ENCODE measurements at places on chromosomes 4 and X.
A peak's percentile ranks its signal among the peaks of the same experiment; 100 is the strongest.

GRCh38 chr4:21986307-21986706 lies 37.7 kb upstream of the KCNIP4 start:
- DNase-seq, result no peak

DNA sequence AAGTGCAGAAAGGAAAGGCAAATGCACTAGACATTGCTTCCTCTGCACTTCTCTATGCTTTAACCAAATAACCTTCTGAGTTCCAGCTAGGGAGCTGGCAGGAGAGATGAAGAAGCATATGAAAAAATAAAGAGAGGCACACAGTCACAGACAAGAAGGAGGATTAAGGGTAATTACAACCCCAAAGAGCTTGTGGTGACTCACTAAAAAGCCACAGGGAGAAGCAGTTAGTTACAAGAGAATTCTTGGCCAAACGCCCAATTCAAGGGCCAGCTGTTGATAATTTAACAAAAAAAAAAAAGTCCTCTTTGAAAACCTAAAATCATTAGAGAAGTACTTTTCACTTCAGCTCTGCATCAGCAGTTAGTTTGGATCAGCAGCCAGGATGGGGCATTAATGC lies 478.0 kb downstream of the KCNIP4 start:
- DNase-seq, result no peak

DNA sequence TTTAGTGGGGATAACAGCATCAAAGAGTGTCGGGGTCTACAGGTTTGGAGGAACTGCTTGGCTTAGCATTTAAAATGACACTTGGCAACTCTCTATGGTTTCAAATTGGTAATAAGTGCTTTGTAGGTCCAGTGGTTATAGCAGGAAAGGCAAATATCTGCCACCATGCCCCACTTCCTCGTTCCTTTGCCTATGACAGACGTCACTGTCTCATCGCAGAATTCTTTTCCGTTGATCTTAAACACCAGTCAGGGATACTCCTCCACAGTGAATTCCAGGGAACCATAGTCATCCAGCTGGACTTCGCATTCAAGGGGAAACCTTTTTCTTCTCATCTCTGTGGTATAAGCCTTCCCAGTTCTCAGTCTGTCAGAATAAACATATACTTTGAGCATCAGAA lies 319.1 kb downstream of the GPAT3 start:
- no peak for DNase-seq

DNA sequence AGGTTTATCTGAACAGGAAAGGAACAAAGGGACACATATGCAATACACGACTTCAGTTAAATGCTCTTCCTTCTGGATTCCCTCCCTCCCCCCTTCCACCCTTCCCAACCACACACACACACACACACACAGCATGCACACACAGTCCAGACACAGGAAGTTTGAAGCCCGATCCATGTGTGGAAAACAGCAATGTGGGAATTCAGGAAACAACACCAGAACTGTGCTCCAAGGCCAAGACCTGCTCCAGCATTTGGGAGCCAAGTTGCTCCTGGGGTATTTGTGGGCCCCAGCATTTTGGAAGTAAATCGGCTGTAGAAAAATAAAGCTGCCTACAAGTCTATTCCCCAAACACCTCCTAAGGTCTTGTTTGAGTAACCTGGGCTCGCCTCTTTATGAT lies 5.6 kb upstream of the AMOT start:
- DNase-seq, result no peak

- DNase-seq, result no peak
These were observed 56.5 kb downstream of the PRDM5 start for GRCh38 chr4:120865985-120866384.

GRCh38 chr4:83664071-83664470 lies 128.2 kb downstream of the GPAT3 start:
- DNase-seq, result no peak

DNA sequence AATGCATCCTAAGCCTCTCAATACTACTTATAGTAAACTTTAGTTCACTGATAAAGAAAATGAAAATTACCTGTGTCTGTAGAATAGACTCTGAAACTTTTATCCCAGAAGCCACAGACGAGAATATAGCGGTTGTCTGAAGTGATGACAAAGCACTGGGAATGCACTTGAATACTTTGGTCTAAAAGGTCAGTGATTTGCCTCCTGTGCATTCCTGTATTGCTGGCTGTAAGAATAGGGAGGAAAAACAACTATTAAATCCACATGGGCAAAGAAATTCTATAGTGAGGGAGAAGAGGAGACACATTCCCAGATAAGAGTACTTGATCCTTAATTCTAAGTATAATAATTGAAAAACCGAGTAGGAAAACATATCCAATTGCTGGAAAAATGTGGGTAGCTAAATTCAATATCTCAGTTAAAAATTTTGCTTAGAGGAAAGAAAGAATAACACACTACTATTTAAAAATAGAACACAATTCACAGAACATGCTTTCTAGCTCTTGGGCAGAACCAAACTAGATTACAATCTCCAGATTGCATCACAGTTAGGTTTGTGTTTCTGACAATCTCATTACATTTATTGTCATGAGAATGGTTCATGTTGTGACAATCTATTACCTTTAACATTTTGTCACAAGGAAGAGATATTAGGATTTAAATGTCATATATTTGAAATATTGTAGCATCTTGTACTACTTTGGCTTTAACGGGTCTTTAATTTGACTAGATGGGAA lies 232.1 kb downstream of the DCLK2 start:
- no peak for DNase-seq

DNA sequence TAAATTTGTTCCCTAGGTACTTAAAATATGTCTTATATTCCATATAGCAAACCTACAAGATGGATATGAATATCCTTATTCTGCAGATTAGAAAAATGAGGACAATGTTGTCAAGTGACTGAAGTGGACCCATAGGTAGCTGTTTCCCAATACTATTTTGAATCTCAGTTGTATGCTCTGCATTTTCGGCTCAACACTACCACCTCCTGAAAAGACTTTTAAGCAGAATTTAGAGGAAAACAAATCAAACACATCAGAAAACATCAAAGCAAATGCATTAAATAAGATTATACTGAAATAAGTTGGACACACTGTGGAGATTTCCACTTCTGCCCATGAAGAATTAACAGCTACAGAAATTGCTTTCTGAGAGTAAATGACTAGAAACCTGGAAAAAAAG lies 488.7 kb downstream of the TRIML1 start:
- DNase-seq, result no peak

DNA sequence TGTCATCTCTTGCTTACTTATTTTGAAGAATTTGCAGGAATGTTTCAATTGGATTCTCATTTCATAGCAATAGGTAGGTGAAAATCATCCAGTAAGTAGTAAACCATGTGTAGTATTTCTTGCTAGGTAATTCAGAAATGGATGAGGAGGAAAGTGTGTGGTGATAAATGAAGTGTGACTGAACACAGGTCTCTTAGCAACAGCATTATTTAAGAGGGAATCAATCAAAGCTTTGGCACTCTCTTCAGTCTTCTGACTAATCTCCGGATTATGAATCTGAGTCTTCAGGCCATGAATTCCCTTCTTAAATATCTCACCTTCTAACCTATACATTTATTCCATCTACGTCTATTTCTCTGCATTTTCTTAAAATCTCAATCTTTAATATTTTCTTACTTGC lies 55.8 kb upstream of the ARHGAP24 start:
- DNase-seq, result no peak

GRCh38 chr4:25560605-25561004 lies 95.0 kb upstream of the SLC34A2 start:
- no peak for DNase-seq

GRCh38 chrX:51894697-51895336 lies 1.4 kb downstream of the MAGED1 start:
- DNase-seq, result no peak

DNA sequence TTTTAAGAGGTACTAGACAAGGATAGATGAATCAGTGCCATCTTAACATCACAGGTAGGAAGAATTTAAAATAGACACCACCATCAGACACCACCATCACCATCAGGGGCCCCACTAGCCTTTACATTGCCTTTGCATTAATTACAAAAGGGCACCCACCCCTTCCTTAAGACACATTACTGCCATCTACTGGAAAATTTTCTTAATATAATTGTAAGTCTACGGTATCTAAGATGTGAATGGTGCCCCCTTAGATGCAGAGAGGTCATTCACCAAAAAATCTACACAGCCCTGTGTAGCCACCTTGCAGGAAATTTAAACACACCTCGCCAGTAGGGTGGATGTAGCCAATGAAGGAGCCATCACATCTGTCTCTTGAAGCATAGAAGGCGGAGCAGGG lies 184.1 kb downstream of the MID1IP1 start:
- no peak for DNase-seq

DNA sequence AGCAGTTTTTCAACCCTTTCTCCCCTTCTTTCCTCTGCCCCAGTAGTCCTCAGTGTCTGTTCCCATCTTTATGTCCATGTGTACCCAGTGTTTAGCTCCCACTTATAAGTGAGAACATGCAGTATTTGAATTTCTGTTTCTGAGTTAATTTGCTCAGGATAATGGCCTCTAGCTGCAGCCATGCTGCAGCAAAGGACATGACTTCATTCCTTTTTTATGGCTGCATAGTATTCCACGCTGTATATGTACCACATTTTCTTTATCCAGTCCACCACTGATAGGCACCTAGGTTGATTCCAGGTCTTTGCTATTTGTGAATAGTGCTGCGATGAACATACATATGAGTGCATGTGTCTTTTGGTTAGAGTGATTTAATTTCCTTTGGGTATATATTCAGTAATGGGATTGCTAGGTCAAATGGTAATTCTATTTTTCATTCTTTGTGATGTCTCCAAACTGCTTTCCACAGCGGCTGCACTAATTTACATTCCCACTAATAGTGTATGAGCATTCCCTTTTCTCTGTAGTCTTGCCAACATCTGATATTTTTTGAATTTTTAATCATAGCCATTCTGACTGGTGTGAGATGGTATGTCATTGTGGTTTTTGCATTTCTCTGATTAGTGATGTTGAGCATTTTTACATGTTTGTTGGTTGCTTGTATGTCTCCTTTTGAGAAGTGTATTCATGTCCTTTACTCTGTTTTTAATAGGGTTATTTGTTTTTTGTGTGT lies 54.6 kb upstream of the ANK2 start:
- no peak for DNase-seq

DNA sequence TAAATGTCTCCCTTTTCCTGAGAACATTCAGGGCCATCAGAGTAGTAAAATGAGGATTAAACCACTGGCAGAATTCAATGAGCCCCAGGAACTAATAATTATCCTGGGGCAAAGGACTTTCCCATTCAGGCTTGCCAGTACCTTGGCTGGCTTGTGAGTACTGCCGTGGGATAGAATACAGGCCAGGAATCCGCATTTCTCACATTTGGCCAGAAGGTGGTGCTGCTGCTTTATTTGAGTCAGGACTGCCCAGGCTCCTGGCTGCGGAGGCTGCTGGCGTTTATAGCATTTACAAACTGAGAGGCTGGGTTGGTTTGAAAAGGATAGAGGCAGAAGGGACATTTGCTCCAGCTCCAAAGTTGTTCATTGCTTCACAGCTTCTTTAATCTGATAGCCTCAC lies 91.4 kb downstream of the RTL9 start:
- peak; percentile 80 for DNase-seq

DNA sequence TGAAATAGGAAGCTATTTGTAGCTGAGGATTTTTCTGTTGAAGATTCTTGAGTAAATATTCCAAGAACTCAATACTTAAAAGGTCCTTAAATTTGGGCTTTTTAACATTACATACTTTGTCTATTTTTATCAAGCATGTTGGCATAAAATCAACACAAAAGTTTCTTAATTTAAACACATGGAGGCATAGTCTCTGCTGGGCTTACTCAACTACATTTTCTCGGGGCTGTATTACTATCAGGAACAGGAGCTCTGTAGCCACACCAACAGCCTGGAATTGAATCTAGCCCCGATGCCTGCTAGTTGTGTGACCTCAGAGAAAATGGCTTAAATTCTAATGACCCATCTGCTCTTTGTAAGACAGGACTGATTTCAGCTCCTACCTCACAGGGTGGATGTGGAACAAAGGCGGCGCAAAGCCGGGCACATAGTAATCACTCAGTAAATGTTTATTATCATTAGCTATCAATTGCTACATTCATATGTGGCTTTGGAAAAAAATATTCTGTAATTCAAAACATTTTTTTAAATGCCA lies 207.0 kb downstream of the NSUN7 start:
- DNase-seq, result no peak

DNA sequence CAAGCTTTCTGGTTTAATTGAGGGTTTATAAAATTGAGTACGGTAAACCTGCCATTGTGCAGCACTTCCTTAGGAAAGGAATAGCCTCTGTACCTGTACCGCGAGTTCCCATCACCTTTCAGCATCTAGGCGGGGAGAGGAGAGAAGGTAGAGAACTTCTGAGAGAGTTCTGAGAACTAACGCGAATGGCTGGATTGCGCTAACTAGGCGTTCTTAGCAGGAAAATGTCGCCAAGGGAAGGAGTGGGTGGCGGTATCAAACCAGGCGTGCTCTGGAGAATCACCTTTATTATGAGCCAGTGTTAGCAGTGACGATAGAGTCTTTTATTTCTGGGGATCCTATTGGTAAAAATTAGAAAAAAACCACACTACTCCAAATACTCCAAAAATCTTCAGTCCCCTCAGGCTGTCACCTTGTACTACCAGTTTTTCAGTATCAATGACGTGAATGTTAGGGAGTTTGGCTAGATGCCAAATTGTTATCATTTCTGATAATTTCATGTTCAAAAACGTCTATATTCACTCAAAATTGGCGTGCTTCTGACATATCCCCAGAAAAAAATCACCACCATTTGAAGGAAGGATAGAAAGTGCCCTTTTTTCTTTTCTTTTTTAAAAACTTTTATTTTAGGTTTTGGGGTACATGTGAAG lies 1.4 kb downstream of the UGT8 start:
- no peak for DNase-seq

- DNase-seq, result no peak
These were observed 19.1 kb upstream of the CXCL3 start for GRCh38 chr4:74057588-74057987.

DNA sequence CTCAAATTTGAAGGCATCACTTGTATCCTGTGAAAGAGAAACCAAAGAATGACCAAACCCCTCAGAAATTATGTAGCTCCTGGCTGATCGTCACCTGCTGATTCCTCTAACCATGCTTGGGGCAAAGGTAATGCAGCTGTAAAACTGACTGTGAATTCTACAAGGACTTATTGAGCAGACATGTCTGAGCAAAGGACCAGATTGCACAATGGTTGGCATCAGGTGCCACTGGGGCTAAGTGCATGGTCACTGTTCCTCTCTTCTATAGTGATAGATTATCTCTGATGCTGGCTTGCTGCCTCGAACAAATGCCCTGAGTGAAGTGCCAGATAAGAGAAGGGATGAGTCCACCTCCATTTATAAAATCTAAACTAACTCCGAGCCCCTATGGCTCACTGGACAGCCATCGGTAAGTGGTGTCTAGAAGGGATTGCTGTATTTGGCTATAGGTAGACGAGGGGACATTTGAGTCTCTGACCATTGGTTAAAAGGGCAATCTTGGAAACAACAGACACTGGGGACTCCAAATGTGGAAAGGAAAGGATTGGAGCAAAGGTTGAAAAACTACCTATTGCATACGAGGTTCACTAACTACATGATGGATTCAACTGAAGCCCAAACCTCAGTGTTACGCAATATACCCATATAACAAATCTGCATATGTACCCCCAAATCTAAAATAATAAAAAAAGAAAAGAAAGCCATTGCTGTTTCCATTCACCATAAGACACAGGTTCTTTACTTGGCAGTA lies 110.7 kb upstream of the IGSF1 start:
- no peak for DNase-seq

GRCh38 chrX:70289793-70290770 lies at the start of the genes KIF4A and PDZD11:
TSS of gene KIF4A (plus strand) at chrX:70290104. CDS start at chrX:70290459, 355 bp downstream.
TSS of gene PDZD11 (minus strand) at chrX:70289927. CDS start at chrX:70289341, 586 bp downstream.
- DNase-seq, result peak; percentile 86
